Stimulated activated CD4-positive, alpha-beta T cell treated with anti-CD3 and anti-CD28 coated beads, Interleukin-1b, Interleukin-23, amount 100 ng/mL, for 1 hour (primary cell): ENCODE measurements at places on chromosomes 4 and X.

DNA sequence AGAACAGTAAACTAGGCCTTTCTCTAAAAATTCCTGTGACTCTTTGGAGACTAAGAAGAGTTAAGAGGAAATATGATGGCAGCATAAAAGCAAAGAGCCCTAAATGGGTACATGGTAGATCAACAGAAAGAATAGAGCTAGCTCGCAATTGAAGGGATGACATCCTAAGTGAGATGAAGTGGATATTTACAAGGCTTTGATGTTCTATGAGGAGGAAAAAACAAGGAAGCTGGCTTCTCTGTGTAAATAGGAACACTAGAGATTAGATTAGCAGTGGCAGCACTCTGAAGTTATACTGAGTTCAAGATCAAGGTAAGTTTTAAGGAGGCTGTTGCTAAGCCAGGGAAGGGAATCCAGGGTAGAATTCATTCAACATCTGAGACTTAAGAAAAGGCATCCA, 73.1 kb upstream of the MBNL3 start:
- no peak for DNase-seq

DNA sequence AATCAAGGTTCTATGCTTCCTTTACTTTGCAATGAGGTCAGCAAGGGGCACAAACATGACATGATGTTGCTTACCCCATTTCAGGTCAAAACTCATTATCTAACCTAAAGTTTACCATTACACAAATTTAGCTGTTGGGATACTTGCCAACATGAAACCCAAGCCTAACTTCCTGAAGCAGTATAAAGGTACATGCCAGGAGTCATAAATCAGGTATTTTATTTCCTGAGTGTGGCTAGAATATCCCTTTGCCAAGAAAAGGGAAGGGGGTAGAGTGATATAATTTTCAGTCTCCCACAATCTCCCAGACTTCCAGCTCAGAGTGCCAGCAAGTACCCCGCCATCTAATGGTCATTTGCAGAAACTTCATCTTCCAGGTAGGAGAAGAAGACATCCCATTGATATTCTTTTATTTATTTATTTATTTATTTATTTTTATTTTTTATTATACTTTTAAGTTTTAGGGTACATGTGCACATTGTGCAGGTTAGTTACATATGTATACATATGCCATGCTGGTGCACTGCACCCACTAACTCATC, 136.6 kb downstream of the NEXMIF start:
- DNase-seq, result no peak

DNA sequence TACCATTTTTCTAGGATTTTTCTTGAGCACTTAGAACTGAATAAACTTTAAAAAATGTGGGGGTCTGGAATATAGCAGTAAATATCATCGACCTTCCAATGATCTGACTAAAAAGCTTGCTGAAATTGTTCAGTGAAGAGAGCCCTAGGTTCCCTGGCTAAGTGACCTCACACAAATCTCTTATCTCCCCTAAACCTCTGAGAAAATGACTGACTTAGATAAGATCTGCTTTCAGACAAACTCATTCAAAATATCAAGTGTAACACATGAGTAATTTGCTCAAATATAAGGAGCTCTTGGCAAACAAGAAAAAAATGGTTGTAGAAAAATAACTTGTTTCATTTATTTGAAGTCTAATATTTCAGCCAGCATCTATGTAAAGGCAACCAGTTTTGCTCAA, 441.7 kb upstream of the SLIT2 start:
- DNase-seq, result no peak

DNA sequence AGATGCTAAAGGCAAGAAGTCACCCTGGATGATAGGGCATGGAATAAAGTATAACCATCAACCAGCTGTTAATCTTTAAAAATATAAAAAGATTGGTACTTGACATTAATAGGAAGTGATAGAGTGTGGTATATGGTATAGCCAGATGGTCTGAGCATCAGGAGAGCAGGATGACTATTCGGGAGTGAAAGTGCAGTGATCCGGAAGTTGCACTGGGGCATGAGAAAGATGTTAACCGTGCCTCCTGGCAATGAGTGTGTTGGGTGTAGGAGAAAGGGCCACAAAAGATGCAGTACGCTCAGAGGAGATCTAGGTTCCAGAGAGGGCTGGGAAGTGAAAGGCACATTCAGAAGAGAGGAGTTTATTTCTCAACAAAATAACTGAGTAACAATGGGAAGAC, 65.0 kb downstream of the TSPAN7 start:
- no peak for DNase-seq

GRCh38 chr4:6137027-6137746, 63.2 kb downstream of the JAKMIP1 start:
- DNase-seq, result no peak

DNA sequence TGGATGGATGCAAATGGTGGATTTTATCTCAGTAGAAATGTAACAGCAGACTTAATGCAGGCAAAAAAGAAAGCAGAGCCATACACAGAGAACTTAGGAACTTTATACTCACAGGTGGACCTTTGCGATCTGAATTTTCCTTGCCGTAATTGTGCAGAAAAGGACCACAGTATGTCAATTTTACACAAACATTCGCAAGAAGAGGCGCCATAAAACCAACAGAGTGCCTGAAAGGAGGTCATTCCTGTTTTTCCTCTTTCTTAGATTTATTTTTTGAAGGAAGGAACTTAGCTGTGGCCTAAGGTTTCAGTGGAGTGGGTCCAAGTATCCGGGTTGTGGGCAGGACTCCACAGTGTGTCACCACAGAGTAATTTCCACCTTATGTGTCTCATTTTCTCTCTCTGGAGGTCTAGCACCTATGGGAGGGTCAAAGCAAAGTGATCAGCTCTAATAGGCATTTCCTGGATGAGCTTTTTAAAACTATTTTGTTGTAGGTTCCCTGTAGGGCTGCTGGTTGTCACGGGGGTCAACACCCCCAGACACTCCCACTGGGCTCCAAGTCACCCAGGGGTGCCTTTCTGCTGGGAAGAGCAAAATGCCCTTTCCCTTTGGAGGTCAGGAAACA, 24.7 kb upstream of the PBDC1 start:
- DNase-seq, result no peak

- DNase-seq, result no peak
Observed at GRCh38 chrX:70352496-70352895, 62.6 kb downstream of the KIF4A start.

- no peak for DNase-seq
Observed at GRCh38 chrX:44061968-44062614, 88.9 kb upstream of the NDP start.

GRCh38 chrX:24380262-24381187, 20.1 kb downstream of the SUPT20HL1 start:
- DNase-seq, result no peak

- no peak for DNase-seq
Observed at GRCh38 chrX:69501429-69501828, 2.7 kb upstream of the NALF2 start.

DNA sequence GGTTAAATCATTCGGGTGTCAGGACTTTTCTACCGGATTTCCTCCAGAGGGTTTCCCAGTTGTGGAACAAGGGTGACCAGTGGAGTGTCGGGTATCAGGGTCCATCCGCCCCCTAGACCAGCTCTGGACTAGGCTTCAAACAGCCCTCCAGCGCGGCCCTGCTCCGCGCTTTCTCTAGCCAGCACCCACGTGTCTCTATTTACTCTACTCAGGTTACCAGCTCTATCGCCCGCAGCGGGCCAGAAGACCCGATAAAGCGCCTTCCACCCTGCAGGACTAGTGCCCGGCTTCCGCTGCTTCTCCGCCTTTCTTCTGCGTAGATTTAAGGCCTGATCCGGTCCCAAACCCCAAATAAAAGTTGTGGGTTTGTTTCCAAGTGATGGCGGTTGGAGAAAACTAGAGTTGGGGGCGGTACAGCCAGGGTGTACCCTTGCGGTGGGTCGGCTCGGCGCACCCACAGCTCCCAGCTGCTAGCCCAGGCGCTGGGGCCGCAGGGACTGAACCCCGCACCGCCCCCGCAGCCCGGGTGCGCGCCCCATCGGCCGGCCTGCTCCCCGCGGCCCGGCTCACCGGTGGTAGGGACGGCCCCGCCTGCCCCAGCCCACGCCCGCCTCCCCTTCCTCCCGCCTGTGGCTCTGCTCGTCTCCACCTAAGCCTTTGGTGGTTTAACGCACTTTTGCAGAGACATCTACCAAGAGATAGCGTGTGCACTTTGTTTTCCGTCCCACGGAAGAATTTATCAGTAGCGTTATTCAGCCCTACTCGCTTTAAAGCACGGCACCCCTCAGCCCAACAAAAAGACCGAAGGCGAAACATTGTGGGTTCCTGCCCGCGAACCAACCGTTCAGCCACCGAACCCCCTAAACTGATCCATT, 2.1 kb downstream of the LEF1 start:
- DNase-seq, result no peak

- DNase-seq, result no peak
Observed at GRCh38 chrX:8939322-8939721, 94.6 kb downstream of the FAM9B start.

GRCh38 chrX:147699061-147699460, 212.7 kb upstream of the FMR1 start:
- DNase-seq, result no peak

- DNase-seq, result no peak
Observed at GRCh38 chr4:56692576-56692975, 11.5 kb upstream of the HOPX start.

DNA sequence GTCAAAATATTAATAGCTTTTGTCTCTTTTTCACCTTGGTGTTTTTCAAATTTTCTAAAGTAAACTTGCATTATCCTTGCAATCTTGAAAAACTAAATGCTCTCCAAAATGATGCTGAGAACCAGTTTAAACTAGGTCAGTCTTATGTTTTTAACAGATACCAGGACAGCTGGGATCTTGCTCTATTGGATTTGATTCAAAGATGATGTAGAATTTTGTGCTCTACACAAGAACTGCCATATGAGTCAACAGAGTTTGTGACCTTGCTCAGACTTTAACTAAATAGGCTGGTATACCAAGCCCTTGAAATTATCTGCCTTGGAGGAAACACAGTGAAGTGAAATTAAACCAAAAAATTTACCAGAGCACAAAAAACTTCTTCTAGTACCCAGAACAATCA, 991.1 kb downstream of the STPG2 start:
- no peak for DNase-seq

- no peak for DNase-seq
Observed at GRCh38 chrX:17656556-17656955, 80.7 kb upstream of the SCML1 start.

GRCh38 chr4:2768921-2769336, 12.8 kb upstream of the TNIP2 start:
- no peak for DNase-seq

DNA sequence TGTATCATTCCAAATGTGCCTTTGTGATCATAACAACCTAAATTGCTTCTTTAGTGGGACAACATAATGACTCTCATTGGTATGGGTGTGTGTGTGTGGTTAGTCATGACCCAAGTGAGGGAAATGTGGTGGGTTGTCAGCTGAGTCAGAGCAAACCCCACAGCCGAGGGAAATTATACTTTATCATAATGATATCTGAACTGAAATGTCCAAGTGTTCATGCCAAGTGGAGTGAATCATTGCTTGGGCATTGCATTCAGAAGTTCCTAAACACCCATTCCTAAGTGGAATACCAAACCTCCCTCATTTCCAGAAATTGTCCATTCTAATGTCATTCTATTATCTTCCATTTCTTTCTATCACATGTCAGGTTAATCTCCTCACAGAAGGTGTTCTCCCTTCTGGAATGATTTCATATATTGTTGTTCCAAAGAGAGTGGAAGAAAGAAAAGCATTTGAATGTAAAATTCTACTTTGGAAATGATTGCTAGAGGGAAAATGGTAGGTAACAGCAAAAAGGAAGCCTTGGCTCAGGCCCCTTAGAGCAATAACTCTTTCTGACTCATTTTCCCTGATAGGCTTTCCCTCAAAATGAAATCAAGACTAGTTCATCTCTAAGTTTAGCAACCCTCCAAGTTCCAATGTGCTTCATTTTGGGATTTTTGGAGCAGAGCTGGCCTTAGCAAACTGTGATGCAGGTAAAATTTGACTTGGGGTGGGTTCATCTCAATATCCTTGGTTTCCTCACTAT, 230.7 kb upstream of the KCNIP4 start:
- DNase-seq, result no peak

DNA sequence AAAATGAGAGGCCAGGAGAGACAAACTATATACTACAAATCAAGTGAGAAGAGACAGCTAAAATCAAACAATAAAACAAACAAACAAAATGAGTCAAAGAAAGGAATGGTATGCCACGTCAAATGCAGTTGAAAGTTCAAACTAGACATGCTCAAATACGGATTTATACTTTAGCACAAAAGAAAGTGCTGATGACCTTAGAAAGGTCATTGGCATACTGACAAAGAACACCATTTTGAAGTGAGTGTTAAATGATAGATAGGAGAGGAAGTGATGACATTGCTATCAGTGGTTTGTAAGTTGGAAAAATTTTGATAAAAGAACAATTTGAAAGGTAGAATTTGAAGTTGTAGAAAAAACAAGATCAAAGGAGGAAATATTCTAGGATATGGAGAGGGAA, 55.3 kb downstream of the TECRL start:
- no peak for DNase-seq

GRCh38 chrX:38327775-38328081, 419 bp upstream of the RPGR start:
- no peak for DNase-seq
